Calu3 (cell line): ENCODE measurements at places on chromosomes 2 and 18.

DNA sequence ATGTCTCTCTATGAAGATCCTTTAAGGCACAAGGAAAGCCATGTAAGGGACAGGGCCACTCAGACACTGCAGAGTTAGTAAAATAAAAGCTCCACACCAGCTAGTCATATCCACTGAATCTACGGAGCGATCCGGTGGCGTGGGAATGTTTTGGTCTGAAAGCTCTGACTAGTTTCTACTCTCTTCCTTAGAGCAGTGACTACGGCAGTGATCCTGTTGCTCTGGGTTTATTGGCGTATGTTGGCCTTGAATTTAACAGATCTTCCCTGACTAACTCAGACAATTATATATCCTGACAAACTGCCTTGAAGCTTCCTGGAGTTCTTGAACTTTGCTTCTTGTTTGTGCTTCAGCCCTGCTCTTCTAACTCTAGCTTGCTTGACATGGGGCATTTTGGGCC is 115.3 kb upstream of the FZD5 start:
- no peak for DNase-seq

DNA sequence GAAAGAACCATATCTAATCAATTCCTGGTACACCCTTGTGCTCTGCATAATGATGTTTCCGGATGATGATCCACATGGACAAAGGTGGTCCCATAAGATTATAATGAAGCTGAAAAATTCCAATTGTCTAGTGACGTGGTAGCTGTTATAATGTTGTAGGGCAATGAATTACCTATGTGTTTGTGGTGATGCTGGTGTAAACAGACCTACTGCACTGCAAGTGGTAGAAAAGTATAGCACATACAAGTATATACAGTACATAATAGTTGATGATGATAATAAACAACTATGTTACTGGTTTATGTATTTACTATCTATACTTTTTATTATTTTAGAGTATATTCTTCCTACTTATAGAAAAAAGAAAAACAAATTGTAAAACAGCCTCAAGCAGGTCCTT is 8.4 kb downstream of the DGKD start:
- no peak for DNase-seq

GRCh38 chr2:218378053-218378452 is 4.0 kb upstream of the SLC11A1 start:
- DNase-seq = no peak

- DNase-seq = no peak
Measured at GRCh38 chr18:47531717-47532116, 280.3 kb upstream of the SKOR2 start.

- no peak for DNase-seq
Measured at GRCh38 chr2:207747653-207748560, 21.8 kb downstream of the FZD5 start.

DNA sequence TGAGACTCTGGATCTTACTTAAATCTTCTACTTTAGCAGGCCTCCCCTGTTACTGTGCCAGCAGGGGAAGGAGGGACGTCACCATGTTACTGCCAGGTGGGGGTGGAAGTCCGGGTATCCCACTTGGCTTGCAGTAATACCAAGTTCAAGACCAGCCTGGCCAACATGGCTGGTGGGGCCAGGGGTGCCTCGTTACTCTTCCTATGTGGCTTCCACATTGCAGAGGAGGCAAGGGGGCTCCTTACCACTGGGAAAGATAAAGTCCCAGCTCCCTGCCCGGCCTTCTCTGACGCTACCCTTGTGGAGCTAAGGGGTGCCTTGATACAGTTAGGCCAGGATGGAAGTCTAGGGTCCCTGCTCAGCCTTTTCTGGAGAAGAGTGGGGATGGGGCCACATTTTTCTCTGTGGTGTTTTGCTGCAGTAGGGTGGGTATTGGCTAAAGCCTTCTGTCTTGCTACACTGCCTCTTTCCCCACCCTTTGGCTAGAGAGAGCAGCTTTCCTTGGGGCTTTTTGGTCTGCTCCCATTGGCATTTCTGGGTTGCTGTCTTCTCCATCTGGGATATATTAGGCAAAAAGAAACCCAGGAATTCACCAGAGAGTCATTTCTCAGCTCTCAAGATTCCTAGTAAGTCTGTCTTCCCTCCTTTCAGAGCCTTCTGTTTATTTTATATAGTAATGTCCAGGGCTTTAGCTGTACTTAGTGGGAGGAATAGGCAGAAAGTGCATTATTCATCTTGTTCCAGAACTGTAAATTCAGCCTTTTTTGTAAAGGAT is 21.9 kb downstream of the ELMOD3 start:
- DNase-seq = no peak

GRCh38 chr2:236554629-236555282 is 14.9 kb upstream of the ACKR3 start:
- no peak for DNase-seq

DNA sequence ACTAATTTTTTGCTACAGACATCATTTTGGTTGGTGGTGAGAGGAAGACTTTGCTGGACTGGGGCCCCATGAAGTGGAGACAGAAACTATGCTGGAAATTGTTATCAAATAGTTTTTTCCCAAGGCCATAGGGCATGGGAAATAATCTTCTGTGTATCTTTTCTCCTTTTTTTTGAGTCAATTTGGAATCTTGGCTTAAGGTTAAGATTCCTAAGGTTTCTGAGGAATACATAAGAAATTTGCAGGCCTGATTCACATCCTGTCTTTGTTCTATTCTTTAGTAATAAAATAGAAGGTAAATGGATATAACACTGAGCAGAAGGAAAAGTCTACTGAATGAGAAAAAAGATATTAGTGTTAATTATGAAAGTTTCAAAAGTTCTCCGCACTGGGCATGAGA is 16.6 kb downstream of the SMC6 start:
- DNase-seq = no peak

DNA sequence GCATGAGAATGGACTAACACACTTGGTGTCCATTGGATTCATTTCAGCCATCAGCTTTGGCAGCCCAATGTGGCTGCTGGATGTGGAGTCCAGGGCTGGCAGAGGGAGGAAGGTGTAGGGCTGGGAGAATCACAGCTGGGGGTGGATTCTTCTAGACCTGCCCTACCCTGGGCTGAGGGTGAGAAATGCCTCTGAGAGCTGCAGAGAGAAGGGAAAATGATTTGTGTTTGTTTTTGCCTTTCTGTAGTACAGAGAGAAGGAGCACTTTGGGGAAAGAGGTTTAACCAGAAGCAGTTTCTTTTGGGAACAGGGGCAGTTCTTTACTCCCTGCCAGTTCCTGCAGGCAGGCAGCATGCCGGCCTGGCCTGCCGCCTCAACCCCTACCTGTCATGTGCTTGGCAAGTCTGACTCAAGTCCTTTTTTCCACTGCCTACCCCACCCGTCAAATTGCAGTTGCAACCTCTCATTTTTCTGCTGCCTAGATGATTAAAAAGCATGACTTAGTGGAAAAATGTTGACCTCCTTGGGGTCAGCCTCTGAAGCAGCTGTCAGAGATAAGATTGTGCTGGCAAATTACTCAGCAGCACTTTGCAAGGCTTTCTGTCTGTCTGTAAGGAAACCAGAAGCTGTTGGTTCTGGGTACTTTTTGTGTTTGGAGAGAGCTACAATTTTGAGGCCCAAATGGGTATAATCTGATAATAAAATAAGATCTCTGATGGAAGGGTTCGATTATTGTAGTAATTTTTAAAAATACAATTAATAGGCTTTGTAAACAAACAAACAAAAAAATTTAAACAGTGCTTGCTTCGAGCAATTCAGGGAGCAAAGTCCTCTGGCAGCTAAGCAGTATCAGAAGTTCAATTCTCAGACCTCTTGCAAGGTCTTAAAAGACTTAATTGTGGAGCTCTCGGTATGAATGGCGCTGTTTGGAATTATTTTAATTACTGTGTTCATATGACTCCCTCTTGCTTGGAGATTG is 21.7 kb downstream of the LBH start:
- peak; percentile 50 for DNase-seq

GRCh38 chr18:47893939-47894699 is 36.3 kb downstream of the SMAD2 start:
- DNase-seq = no peak

DNA sequence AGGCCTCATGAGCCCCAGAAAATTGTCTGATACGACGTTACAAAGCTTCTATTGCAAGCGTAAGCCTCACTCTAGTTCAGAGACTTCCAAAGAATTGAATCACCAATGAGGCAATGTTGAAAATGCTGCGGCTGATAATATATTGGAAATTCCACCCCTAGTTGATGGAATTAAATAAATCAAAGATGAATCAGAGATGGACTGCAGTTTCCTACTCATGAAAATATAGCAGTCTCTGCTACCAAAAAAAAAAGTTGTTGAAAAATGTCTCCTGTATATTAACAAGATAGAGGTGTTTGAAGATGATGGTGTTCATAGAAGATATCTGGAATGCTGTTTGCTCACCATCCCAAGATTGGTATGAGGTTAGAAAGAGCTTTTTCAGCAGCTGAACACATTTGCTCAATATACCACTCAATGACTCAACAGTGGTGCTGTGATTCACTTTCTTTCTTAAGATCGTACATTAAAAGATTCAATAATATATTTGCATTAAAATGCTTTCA is 99.8 kb upstream of the ARHGAP28 start:
- no peak for DNase-seq

DNA sequence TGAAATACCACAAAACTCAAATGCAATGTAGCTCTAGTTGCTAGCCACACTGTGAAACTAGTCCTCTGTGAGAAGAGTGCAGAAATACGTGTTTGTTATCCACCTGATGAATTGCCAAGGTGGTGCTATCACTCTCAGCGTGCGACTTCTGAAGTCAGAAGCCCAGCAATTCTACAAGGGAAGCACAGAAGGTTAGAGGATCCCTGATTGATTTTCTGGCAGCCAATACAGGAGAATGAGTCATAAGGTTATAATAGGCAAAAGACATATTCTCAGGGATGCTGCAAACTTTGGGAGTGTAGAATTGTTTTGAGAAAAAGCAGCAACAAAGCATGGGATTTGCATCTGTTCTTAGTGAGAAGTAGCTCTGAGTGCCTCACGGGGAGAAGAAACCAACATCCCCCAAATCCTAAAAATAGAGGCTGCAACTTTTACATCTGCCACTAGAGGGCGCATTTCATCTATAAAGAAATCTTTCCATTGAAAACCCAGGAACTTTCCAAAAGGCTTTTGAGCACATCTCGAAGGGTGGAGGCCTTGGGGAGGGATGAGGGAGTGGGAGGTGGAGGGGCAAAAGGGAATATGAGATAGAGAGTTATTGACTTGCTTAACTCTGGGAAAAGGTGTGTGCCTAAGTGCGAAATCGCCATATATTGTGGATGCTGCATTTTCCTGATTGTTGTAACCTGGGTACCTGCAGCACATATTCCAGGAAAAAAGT is 78.0 kb downstream of the TMEM182 start:
- peak; percentile 39 for DNase-seq

DNA sequence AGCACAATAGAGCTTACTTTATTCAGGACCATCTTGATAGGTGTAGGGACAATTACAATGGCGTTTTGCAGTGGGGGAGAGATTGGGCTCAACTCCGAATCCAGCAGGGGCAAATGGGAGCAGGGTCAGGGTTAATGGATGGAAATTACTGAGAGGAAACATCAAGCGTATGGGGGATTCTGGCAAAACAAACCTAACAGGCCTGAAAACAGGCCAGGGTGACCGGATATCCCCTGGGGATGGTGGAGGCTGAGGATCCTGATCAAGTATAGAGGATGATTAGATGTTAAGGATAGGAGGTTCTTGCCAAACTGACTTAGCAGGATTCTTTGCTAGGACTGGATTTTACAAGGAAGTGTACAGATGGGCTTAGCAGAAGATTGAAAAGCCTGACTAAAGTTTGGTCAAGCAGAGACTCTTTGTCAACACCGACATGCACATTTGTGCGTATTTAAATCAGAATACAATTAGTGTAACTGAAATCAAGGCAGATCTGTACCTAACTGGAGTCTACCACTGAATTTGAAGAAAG is 54.5 kb upstream of the GPR45 start:
- DNase-seq = no peak

DNA sequence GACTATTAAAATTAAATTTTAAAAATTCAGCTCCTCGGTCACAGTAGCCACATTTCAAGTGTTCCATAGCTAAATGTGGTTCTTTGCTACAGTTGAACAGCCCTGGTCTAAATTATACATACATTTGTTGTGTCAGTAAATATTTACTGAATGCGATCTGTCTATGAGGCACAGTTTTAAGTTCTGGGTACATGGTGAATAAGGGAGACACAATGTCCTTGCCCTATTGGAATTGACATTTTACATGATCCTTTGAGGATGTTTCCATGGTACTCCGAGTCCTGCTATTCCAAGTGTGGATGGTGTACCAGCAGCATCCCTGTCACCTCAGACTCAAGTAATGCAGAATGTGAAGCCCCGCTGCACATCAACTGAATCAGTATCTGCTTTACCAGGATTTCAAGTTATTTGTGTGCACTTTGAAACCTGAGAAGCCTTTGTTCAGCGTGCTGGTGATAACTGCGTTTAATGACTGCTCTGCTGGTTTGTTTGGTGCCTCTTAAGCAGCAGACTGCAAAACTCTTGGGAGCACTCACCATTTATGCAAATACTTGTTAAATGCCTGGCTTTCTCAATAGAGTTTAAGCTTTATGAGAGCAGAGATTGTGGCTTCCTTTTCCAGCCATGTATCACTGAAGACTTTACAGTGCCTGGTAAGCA is 1.5 kb downstream of the GALNT1 start:
- DNase-seq = no peak

DNA sequence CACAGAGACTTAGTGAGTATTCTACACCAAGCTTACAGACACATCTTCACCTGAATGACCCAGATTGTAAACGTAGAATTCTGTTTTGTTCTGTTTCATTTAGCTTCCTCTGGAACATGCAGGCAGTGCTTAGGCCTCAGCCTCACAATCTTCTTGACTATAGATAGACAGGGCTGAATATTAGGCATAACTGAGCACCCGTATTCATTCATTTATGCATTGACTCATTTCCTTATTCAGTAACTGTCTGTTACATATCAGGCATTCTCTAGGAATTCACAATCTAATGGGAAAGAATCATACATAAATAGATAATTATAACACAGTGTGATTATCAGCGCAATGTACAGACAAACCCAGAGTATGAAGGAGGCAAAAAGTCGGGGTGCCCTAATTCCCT is 124.9 kb upstream of the ETAA1 start:
- no peak for DNase-seq

DNA sequence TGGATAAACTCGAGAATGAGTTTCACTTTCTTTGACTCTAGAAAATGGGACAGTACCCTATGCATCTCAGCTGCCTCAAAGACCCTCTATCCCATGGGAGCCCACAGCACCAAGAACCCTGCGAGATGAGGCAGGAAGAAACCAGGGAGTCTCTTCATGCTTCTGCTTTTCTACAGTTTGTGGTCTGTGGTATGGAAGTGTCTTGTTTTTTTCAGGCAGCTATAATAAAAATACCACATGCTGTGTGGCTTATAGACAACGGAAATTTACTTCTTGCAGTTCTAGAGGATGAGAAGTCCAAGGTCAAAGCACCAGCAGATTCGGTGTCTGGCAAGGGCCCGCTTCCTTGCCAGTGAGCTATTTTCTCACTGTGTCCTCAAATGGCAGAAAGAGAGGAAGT is 257.9 kb downstream of the SUCLG1 start:
- no peak for DNase-seq

GRCh38 chr2:172000696-172001361 is 1.1 kb downstream of the METAP1D start:
- DNase-seq = no peak

GRCh38 chr2:26682155-26682554 is 10.4 kb upstream of the KCNK3 start:
- no peak for DNase-seq

- no peak for DNase-seq
Measured at GRCh38 chr2:44200011-44200410, 31.3 kb downstream of the PPM1B start.

- DNase-seq = no peak
Measured at GRCh38 chr2:151729415-151729811, 4.9 kb downstream of the NEB start.

GRCh38 chr2:183250472-183250871 is 126.2 kb downstream of the NUP35 start:
- no peak for DNase-seq

- no peak for DNase-seq
Measured at GRCh38 chr2:201621293-201621999, 21.9 kb downstream of the TMEM237 start.
